ENCODE measurements at places on chromosomes 1 and 21.

GRCh38 chr1:184954232-184954995 lies 19.9 kb downstream of the NIBAN1 start:
- no peak for DNase-seq

GRCh38 chr1:205961991-205962820 lies 18.9 kb upstream of the SLC26A9 start:
- no peak for DNase-seq

DNA sequence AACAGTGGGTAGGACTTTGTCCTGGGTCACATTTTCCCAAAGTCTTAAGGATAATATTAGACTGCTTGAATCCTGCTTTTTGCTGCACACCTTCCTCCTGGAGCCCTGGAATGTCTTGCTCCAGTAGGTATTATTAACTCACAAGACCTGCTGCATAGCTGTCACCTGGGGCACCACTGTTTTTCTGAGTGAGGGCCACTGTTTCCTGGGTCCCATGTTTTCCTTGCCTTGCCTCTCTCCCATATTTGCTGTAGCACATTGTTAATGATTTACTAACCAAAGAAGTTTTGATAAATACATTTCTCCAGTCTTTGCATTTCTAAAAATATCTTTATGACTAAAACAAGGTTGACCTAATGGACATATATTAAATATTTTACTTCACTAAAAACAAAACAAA lies 22.5 kb upstream of the FCAMR start:
- no peak for DNase-seq

- no peak for DNase-seq
These were observed 159.6 kb upstream of the FGGY start for GRCh38 chr1:59137276-59137615.

- DNase-seq: peak; percentile 62
These were observed 14.3 kb downstream of the GPR137B start for GRCh38 chr1:236156512-236157208.

- no peak for DNase-seq
These were observed 15.6 kb upstream of the MYOCOS start for GRCh38 chr1:171606402-171606941.

GRCh38 chr1:37945251-37945650 lies 1.6 kb downstream of the INPP5B start:
- no peak for DNase-seq

DNA sequence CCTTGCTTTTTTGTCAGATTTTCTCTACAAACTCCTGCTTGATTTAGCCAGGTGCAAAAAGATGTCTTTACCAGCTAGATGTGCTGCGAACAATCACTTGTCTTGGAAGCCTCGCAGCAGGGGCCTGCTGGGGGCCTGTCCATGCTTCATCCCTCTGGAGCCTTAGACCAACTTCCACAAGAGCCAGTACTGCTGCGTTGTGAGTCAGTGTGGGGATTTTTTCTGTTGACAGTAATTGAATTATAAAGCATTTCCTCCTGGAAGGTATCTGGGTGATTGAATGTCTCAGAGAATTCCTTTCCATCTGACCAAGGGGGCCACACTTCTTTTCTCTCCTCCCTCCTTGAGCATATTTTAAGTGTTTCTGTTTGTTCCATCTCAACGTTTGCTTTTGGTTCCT lies 40.4 kb upstream of the LDLRAP1 start:
- DNase-seq: no peak

DNA sequence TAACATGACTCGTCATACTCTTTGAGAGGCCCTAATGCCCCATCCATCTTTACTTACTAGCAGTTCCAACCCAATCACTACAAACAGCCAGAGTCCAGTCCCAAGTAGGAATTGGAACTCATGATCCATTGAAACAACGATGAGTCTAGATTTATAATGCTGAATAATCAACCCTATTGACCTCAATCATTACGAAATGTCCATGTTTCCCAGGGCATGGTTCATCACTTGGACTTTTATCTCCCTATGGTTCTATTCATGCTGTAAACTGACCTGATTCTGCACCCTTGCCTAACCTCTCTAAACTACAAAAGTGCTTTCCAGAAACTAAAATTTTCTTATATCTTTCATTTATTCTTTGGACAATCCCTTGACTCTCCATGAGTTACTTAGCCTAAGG lies 840.0 kb upstream of the B3GALT2 start:
- no peak for DNase-seq

- no peak for DNase-seq
These were observed 368.8 kb downstream of the NPHP4 start for GRCh38 chr1:5623399-5623798.

DNA sequence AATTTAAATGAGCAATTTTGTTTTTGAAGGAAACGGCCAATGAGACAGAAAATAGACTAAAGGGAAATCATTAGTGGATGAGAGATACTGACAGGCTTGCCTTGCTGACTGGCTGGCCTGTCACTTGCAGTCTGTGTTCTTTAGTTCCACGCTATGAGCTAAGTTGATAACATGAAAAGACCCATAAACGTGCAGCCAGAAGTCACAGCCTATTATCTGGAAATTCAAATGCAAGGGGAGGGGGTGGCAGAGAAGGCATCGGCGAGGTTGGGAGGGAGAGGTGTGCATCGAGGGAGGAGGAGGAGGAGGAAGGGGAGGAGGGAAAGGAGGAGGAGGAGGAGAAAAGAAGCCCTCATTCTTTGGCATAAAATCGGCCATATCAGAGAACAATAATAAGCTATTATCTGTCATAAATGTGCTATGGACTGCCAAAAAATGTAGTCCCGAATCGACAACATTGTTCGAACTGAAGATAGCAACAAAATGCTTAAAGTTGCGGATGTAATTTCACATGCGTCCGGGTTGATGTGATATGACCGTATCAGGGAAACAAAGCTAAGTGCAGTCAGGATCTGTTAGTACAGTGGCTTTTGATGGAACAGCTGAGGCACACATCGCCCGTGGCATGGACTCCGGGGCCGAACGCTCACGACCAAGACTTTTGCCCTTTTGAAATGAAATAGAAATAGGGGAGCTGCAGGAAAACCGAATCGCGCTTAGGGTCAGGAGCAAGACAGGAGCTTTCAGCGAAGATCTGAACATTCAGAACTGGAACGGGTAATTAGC lies 11.6 kb upstream of the BARHL2 start:
- DNase-seq: no peak

GRCh38 chr1:23800400-23801337 lies at the start of gene GALE:
Gene GALE, minus strand, starts transcription at chr1:23800754. Its CDS starts 1,747 bp downstream, at chr1:23799007.
- peak; percentile 99 for DNase-seq

- DNase-seq: no peak
These were observed 2.5 kb upstream of the HLCS start for GRCh38 chr21:36968976-36969375.

GRCh38 chr1:23577056-23578004 lies 18.0 kb upstream of the ID3 start:
- DNase-seq: no peak

DNA sequence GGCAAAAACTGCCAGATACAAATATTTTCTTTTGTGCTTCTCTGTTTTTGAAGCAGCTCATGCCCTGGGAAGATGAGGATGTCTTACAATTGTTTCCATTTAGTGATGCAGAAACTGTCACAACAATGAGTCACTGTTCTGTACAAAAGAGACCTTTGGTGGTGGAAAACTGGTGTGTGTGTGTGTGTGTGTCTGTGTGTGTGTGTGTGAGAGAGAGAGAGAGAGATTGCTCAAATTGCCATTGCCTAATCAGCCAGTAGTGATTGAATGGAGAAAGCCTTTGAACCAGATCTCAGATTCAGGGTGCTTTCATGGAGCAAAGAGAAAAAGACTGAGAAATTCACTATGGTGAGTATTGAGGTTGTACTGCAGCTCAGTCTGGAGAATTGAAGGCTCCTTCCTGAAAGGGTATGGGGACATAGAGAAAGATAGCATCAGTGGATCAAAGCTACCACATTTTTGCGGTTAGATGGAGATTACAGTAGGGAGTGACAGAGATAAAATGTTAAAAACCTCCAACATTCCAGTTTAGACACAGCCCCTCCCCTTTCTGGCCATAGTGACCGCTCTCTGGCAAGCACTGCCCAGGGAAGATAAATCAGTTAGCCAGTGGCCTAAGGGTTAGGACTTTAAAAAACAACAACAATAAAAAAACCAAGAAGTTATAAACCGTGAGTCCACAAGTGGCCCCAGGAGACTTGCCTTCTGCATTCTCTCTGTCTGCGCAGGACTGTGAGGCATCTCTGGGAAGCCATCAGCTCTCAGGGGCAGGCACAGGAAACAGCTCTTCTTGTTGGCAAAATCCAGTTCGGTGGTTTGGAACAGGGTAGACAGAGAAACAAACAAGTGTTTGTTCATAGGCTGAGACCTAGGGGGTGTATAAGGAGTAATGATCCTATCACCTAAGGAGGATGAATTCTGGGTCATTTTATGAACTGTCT lies 406.5 kb downstream of the DUSP10 start:
- no peak for DNase-seq

- DNase-seq: no peak
These were observed 3.4 kb downstream of the CACHD1 start for GRCh38 chr1:64473367-64473766.

GRCh38 chr1:110380672-110381283 lies 10.0 kb downstream of the SLC16A4 start:
- no peak for DNase-seq

DNA sequence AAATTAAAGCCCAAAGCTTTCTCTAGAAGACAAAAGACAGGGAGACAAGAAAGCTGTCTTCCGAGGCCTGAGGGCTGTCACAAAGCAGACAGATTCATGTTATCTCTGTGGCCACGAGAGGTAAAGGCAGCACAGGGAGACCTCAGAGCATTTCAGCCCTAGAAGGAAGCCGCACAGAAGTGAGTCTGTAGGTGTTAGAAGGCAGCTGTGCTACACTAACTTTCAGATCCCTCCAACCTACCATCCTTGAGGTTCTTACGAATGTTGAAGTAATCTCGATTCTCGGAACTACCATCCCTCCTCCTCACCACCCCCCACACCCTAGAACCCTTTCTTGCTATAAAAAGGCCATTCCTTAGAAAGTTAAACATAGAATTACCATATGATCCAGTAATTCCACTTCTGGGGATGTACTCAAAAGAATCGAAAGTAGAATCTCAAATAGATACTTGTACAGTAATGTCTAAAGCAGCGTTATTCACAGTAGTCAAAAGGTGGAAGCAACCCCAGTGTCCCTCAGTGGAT lies 21.5 kb upstream of the LYST start:
- DNase-seq: no peak

GRCh38 chr1:17370618-17371017 lies 1.4 kb upstream of the PADI6 start:
- DNase-seq: no peak

GRCh38 chr21:41715649-41716281 lies 51.1 kb downstream of the RIPK4 start:
- no peak for DNase-seq

DNA sequence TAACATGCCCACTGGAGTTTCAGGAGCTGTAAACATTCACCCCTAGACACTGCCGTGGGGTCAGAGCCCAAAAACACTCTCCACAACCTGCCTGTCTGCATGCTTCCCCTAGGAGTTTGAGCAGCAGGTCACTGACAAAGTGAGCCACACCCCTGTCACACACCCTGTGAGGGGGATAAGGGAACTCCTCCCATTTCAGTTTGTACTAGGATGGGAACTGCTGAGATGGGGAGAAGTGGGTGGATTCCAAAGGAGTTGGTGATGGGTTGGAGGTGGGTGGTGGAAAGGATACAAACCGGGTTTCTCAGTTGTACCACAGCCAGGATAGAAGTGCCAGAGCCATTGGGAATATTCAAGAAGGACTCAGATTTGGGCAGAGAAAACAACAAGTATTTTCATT lies 140.2 kb downstream of the MIS18A start:
- DNase-seq: no peak

GRCh38 chr1:233605205-233605604 lies 8.7 kb upstream of the KCNK1 start:
- no peak for DNase-seq

GRCh38 chr1:230069796-230070195 lies 2.8 kb downstream of the GALNT2 start:
- peak; percentile 53 for DNase-seq

- DNase-seq: peak; percentile 77
These were observed 104.0 kb upstream of the OLIG2 start for GRCh38 chr21:32921632-32922230.

GRCh38 chr21:45302082-45303061 lies 14.7 kb upstream of the POFUT2 start:
- DNase-seq: peak; percentile 68

- DNase-seq: no peak
These were observed 231.5 kb upstream of the SNX7 start for GRCh38 chr1:98429965-98430443.

DNA sequence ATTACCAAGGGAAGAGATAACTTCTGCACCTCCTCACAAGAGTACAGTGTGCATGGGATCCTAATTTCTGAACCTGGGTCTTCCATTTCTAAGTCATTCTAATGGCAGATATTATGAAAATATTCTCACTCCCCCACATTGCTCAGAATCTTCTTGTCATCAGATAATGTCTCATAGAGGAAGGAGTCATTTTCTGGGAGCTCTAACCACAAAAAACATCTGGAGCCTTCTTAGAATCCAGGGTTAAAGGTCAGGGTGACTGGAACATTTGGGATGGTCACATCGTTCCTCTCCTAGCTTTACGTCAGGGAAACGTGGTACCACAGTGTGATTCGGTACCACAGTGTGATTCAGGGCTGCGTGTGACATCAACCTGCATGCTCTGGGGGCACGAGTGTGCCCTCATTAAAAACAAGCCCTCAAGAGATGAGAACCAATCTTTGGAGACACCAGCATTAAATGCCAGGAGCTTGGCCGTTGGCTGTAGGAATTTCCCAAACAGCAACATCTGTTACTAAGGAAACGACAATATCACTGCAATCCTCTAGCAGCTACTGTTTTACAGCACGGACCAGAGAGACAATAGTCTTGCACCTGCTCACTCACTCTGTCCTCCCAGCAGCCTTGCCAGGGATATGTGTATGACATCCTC lies 179.1 kb downstream of the PSMG1 start:
- DNase-seq: no peak

DNA sequence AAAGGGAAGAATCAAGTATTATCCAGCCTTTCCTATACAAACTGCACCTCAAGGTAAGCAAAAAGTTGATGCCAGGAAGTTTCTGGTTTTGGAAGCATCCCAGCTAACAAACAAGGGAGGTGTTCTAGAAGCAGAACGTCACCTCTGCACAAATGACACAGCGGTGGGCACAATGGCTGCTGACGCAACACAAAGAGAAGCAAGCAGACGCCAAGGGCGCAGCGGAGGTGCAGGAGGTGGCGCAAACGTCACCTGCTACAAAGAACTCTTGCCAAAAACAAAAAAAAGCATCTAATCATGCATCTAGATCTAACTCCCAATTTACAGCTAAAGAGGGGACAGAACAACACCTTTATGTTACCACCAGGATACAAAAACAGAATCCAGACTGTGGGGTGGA lies 88.5 kb downstream of the NPHP4 start:
- no peak for DNase-seq
